ENCODE measurements at places on chromosomes 1 and 21.

DNA sequence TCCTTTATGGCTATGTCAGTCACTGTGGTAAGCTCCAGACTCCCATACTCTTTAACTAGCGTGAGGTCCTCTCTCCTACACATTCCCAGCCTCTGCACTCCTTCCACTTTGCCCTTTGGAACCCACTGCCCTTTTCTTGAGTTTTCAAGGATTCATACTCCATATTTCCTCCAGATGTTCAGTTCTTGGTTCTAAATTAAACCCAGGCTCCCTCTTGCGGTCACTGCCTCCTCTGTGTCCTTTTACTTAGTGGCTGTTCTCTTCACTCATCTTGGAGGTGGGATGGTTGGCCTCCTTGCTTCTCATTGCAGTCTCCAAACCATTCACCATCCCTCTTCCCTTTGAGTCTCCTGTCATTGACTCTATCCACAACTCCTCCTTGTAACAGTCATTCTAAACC lies 208.1 kb downstream of the TGFB2 start:
- no peak for DNase-seq

- no peak for DNase-seq
Measured at GRCh38 chr1:156813750-156814570, 2.7 kb downstream of the SH2D2A start.

DNA sequence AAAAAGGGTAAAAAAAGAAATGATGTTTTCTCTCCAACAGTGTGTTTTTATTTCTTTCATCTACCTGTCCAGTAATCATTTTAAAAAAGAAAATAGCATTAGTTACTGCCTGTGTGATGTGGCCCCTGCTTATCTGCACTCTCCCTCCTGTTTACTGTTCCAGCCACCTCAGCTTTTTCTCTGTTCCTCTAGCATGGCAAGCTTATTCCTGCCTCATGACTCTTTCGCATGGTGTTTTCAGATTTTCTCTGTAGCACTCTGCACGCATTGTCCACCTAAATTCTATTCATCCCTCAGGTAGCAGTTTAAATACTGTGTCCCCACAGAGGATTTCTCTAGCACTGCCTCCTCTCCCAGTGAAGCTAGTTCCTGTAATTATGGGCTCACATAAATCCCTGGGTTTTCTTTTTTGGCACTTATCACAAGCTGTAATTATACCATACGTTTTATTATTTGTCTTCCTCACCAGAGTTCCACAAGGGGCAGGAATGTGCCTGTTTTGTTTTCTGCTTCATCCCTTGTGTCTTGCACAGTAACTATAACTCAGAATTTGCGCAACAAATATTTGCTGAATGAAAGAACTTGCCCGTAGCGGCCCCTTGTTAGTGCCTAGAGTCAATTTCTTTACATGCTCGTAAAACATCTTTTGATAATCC lies 51.4 kb upstream of the LRIG2 start:
- DNase-seq = no peak

- peak; percentile 37 for DNase-seq
Measured at GRCh38 chr1:116256286-116256649, 116.8 kb upstream of the ATP1A1 start.

- no peak for DNase-seq
Measured at GRCh38 chr1:150516616-150517015, 1.1 kb downstream of the FALEC start.

GRCh38 chr1:25707280-25708016 lies 90.9 kb downstream of the MAN1C1 start:
- DNase-seq = no peak

- no peak for DNase-seq
Measured at GRCh38 chr1:78726686-78727085, 77.1 kb downstream of the IFI44 start.

DNA sequence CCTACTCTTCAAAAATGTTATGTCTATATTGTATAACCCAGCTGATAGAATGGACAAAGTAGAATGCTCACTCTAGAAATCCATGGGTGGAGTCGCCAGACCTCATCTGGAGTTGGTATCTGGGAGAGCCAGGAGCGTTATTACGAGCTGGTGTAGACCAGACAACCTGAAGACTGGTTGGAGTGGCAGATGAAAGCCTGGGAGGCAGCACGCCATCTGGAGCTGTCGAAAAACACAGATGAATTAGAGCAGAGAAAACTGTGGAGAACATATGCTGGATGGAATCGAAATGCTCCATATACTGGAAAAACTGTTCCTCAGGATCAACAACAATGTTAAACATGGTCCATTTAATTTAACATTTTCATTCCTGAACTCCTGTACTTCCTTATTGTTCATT lies 333.6 kb downstream of the KCTD3 start:
- no peak for DNase-seq

DNA sequence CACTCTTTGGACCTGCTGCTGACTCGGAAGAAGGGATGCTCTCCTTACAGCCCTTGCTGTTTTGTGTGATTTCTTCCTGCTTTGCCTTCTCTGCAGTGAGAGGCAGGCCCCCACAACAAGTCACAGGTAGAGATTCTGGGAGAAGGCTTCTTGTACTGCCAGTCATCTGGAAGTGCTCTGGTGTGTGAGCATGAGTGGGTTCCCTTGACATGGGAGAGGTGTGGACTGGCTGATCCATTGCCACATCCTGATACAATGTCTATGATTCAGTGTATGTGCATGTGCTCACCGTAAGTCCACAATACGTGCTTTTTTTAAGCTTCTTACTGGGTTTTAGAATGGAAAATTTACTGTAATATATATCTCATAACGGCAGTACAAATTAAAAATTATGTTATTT lies 46.0 kb upstream of the PLA2G4A start:
- DNase-seq = no peak

DNA sequence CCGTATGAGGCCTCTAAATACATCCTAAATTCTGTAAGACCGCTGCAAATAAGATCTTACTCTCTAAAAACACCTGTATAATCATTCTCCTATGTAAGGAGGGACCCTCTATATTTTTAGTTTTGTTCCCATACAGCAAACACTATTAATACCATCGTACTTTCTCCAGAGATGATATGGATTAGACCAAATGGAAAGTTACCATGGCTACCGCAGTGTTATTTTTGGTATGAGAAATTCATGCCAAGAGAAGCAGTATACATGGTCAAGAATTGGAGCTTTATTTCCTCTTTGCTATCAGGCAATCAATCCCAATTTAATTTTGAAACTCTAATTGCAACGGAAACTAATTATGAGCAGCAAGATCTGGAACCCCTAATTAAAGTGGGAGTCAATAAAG lies 70.0 kb downstream of the BCAR3 start:
- DNase-seq = no peak

DNA sequence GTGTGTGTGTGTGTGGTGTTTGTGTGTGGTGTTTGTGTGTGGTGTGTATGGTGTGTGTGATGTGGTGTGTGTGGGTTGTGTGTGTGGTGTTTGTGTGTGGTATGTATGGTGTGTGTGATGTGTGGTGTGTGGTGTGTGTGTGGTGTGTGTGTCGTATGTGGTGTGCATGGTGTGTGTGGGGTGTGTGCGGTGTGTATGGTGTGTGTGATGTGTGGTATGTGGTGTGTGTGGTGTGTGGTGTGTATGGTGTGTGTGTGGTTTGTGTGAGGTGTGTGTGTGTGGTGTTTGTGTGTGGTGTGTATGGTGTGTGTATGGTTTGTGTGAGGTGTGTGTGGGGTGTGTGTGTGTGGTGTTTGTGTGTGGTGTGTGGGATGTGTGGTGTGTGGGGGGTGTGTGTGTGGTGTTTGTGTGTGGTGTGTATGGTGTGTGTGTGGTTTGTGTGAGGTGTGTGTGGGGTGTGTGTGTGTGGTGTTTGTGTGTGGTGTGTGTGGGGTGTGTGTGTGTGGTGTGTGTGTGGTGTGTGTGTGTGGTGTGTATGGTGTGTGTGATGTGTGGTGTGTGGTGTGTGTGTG lies 106.2 kb upstream of the ADAR start:
- no peak for DNase-seq

DNA sequence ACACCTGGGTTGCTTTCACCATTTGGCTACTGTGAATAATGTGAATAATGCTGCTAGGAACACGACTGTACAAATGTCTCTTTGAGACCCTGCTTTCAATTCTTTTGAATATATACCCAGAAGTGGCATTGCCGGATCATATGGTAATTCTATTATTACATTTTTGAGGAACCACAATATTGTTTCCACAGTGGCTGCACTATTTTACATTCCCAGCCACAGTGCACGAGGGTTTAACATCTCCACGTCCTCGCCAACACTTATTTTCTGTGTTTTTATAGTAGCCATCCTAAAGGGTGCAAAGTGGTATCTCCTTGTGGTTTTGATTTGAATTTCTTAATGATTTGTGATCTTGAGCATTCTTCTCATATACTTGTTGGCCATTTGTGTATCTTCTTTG lies 15.7 kb downstream of the FHAD1 start:
- no peak for DNase-seq

DNA sequence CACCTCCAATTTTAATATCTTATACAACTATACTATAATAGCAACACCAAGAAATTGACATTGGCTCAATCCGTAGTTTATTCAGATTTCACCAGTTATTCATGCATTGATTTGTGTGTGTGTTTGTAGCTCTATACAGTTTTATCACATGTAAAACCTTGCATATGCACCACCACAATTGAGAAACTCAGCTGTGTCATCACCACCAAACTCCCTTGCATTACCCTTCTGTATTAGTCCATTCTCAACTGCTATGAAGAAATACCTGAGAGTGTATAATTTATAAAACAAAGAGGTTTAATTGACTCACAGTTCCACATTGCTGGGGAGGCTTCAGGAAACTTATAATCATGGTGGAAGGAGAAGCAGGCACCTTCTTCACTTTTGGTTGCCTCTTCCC lies 162.1 kb downstream of the PATJ start:
- DNase-seq = no peak

GRCh38 chr1:5532811-5533210 lies 459.4 kb downstream of the NPHP4 start:
- DNase-seq = no peak

DNA sequence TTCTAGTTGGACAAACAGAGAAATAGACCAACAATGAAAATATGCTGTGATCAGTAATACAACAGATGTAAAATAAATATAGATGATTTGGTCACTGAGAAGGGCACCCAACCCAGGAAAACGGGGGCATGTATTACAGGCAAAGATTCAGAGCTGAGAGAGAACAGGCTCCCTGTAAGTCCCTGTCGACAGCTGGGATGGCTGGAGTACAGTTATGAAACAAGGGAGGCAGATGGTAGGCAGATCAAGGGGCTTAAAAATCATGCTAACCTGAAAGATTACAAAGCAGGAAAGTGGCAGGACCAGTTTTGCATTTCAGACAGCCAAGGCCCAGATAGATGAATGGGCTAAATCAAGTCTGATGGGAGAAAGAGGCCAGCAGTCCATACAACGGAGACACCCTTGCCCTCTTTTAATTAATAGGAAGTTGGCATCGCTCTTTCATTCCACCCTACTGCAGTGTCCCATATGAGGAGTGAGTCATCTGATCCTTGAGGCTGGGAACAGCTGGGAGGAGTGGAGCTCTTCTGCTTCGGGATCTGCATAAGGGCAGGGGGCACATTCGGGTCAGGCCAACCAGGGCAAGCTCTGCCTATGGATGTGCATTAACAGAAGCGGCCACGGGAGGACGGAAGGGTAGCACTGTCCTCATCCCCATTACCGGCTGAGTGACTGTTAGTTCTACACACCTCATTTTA lies 171.1 kb downstream of the DAB1 start:
- no peak for DNase-seq

DNA sequence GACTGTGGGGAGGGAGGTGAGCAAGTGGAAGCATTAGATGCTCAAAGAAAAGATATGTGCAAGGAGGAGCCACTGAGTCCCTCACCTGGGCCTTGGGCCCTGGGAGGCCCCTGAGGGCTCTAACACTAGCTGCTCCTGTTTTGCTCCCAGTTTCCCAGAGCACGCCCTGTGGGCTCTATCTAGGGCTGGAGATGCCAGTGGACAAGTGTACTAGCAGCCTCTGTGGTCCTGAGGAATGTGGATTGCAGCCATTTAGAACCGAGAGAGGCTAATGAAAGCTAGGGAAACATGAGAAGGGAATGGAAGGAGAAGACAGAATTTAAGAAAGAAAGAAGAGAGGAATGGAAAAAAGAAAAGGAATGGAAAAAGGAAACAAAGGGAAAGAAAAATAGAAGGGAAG lies 10.0 kb upstream of the TBX15 start:
- no peak for DNase-seq

DNA sequence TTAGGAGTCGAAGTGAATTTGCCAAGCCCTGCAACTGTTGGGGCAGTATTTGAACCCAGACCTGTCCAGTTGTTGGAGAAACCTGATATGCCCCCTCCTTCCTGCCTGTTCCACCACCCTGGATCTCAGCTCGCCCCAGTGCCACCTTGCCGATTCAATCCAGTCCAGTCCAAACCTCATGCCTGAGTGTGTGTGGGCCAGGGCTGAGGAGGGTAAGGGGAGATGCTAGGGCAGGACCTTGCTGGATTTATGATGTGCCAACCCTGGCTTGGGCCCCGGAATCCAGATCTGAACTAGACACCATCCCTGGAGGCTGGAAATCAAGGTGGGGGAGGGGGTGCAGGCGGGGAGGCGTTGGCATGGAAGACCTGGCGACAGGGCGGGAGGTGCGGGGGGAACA lies 98.9 kb upstream of the WNT4 start:
- DNase-seq = no peak

DNA sequence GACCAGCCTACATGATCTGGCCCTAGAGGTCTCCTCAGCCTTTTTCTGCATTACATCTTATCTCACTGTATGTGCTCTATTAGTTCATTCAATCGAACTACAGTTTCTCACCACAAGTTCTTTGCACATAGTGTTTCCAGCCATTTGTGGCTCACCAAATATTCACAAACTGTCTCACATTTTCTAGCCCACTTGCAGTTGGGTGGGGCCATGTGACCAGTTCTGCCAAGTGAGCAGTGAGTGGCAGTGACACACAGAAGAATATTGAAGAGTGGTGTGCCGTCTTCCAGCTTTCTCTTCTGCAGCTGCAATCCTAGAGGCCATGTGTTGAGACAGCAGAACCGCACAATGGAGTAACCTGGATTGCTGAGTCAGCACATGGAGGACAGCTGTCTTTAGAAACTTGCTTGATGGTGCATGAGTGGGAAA lies 103.2 kb upstream of the ZNF644 start:
- no peak for DNase-seq

GRCh38 chr1:232950197-232951176 lies at the start of gene NTPCR:
Gene NTPCR (plus strand): TSS chr1:232950611. CDS start chr1:232950711, 100 bp downstream.
- DNase-seq = peak; percentile 50

- no peak for DNase-seq
Measured at GRCh38 chr1:235004840-235005391, 123.7 kb downstream of the TOMM20 start.

DNA sequence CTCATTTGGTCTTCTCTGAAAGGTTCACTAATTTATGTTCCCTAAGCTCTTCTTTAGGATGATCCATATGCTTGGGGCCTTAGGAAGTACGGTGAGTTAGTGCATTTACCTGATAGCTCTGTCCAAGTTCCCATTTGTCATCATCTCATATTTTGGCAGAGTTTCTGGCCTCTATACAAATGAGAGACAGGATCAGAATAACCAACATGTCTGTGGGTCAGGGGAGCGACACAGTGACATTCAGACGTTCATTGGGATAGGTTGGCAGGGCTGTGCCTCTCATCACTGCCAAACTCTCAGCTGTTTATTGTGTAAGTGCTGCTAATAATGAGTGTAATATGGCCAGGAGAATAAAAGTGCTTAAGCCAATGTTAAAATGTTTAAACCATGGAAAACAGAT lies 561.1 kb upstream of the ZRANB2 start:
- no peak for DNase-seq

GRCh38 chr1:22142315-22143064 lies 407 bp downstream of the WNT4 start:
- DNase-seq = no peak

GRCh38 chr1:32263744-32264143 lies 12.7 kb downstream of the LCK start:
- DNase-seq = no peak
